ENCODE measurements at places on chromosomes 3 and 15.

- DNase-seq, result no peak
These were observed 133.2 kb downstream of the PDE8A start for GRCh38 chr15:85114886-85115285.

DNA sequence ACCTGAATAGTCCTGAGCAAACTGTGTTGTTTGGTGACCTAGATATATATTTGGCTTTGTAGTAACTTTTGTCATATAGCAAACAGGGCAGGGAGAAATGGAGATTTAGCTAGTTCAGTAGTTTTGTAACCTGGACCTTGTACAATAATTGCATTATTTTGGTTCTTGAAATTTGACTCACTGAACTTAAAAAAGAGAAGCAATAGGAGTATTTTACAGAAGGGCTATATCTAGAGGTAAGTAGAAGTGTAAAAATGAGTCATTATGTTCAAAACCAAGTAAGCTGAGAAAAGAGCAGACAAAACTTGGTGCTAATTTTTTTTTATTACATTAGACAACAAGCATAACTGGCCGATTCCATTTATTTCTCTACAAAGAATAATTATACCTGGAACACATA is 505.4 kb downstream of the ZIC1 start:
- DNase-seq, result no peak

- no peak for DNase-seq
These were observed 29.0 kb downstream of the ANP32A start for GRCh38 chr15:68791431-68792283.

DNA sequence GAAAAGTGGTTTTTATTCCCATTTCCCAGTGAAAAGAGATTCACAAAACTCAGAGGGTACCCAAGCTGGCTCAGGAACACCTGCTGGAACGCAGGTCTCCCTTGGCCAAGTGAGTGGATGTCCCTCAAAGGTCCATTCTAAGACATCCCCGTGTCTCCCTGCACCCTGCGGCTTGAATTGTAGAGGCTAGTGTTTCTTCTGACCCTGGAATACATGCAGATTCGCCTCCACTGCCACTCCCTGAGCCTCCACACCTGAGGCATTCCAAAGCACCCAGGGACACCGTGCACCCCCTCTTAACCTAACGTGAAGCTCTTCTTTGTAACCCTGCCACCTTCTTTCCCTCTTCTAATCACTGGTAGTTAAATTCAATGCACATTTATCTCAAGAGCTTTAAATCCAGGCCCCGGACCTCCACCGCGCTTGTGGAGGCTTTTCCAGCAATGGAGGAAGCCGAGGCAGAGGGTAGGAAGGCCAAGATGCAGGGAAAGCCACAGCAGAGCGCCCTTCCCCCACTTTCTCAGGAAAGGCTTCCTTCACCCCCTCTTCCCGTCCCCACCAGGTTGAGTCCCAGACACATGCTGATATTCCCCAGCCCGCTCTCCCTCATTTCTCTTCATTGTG is 590 bp upstream of the ITGA11 start:
- DNase-seq, result no peak

GRCh38 chr3:196962930-196963630 is 5.6 kb downstream of the PIGZ start:
- DNase-seq, result no peak

DNA sequence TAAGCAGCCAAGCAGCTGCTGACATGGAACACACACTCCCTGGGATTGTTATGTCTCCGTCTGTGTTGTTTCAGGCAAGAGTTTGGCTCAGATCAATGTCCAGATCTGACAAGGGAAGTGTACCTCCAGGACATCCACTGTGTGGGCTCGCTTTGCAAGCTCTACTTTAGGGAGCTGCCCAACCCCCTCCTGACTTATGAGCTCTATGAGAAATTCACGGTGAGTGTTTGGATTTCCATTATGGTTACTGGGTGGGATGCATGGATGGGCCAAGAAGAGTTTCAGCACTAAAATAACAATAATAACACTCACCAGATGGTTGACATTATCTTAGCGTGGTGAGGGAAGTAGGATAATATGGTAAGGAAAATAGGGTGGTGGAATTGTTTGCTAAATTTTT is 74.1 kb downstream of the ARHGAP31 start:
- no peak for DNase-seq

DNA sequence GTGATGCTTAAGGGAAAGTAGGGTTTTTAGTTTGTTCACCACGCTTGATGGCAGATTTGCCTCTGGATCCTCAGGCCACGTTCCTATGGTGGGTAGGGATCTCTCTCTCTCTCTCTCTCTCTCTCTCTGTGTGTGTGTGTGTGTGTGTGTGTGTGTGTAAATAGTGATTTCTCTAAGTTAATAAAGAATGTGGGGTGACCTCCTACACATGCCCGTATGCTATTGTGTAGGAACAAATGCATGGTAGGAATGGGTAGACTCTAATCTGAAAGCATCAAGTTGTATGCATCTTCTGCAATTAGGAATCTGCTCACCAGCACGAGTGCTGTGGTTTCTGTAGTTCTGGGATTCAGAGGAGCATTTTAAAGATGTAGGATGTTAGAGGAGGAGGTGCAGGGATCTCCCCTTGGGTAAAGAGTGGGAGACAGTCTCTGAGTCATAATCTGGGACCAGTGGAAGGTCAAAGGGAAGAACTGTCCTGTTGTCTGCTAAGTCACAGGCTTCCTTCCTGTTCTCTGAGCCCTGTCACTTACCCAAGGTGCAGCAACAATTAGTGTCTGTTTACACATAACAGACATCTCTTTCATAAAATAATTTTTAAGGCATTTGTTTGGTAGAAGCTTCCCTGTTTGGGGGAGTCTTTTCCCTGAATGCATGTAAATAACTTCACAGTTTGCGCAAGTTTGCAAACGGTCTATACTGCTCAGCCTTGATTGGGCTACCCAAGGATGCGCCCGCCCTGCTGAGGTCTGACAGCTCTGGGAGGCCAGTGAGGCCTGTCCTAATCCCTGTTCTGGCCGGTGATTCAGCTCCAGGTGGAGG is 139.8 kb downstream of the IGF1R start:
- no peak for DNase-seq

- DNase-seq, result no peak
These were observed 27.7 kb downstream of the HLTF start for GRCh38 chr3:149058602-149059001.

- DNase-seq, result peak; percentile 60
These were observed 18.4 kb downstream of the ITGA11 start for GRCh38 chr15:68413363-68414205.

- DNase-seq, result no peak
These were observed 92.3 kb upstream of the TLE3 start for GRCh38 chr15:70189826-70190695.

- no peak for DNase-seq
These were observed 40.9 kb downstream of the CPN2 start for GRCh38 chr3:194310060-194310835.

GRCh38 chr3:128081226-128081625 is 29.0 kb downstream of the SEC61A1 start:
- no peak for DNase-seq

DNA sequence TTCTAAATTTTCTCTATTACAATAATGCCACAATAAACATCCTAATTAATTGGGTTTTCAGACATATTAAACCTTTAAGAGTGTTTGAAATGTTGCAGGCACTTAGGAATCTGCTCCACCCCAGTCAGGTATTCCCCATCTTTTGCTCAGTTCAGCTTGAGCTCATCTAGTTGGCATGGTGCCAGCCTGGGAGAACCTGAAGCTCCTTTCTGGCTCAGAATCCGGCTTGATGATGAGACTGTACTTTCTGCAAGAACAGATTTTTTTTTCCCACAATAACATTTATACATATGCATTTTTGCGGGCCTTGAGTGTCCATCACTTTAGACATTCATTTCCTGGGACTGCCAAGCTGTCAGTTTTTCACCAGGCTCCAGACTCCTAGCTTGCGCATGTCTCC is 7.7 kb upstream of the OXSR1 start:
- no peak for DNase-seq

- DNase-seq, result no peak
These were observed 84.5 kb upstream of the C3orf80 start for GRCh38 chr3:160140756-160141155.

DNA sequence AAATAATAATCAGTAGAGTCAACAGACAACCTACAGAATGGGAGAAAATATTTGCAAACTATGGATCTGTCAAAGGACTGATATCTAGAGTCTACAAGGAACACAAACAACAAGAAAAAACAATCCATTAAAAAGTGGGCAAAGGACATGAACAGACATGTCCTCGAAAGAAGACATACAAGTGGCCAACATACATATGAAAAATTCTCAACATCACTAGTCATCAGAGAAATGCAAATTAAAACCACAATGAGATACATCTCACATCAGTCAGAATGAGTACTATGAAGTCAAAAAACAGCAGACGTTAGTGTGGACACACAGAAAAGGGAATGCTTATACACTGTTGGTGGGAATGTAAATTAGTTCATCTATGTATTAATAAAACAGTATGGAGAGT is 33.7 kb downstream of the SLC2A2 start:
- peak; percentile 79 for DNase-seq

DNA sequence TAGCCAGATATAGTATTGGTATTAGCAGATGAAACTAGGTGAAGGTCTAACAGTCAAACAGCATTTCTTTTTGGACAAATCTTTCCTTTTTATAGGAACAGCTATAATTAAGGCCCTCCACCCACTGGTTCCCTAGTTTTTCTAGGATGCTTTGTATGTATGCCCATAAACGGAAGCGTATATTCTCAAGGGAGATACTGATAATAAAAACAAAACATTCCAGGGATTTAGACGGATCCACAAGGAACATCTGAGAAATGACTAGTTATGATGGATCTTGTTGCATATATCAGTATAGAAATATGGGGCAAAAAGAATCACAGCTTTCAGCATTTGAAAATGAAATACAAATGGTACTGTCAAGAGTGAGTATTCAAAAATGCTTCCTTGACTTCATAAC is 22.5 kb downstream of the LRRC28 start:
- no peak for DNase-seq

- DNase-seq, result no peak
These were observed 739.9 kb upstream of the NR2F2 start for GRCh38 chr15:95590533-95591044.

DNA sequence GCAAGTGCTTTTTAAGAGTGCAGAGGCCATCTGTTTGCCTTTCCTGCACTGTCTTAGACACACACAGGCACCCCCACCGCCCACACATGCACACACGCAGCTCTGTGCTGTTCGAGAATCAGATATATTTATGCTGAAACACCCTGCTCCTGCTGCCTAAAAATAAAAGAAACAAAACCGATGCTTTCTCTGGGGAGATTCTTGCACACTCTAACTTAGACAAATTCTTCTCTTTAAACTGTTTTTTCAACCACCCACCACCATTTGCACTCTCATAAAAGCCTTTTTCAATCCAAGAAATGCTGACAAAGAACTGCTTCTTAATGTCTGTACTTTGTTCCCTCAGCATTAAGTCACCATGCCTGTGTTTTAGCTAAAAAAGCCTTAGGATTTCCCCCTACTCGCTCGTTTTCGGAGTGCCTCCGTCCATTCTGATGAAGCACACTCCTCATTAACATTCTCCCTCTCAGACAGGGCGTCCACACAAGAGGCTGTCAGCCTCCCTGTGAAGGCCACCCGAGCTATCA is 26.2 kb downstream of the SLC12A8 start:
- DNase-seq, result peak; percentile 45

GRCh38 chr3:72271923-72272322 is 487.0 kb upstream of the PROK2 start:
- no peak for DNase-seq

GRCh38 chr3:149647285-149647684 is 10.5 kb downstream of the WWTR1 start:
- no peak for DNase-seq

GRCh38 chr3:162370141-162370540 is 873.5 kb downstream of the OTOL1 start:
- DNase-seq, result no peak

GRCh38 chr15:101200181-101200580 is 51.7 kb downstream of the CHSY1 start:
- no peak for DNase-seq

- no peak for DNase-seq
These were observed 16.2 kb downstream of the ANKUB1 start for GRCh38 chr3:149776170-149776569.

GRCh38 chr15:29270169-29270955 is 740 bp upstream of the NSMCE3 start:
- DNase-seq, result peak; percentile 91

- no peak for DNase-seq
These were observed 116.1 kb downstream of the FAM43A start for GRCh38 chr3:194801461-194802432.

- peak; percentile 35 for DNase-seq
These were observed 143.6 kb upstream of the UBE2E1 start for GRCh38 chr3:23662079-23662617.

- peak; percentile 74 for DNase-seq
These were observed 24.1 kb upstream of the MRPL3 start for GRCh38 chr3:131526801-131527347.

DNA sequence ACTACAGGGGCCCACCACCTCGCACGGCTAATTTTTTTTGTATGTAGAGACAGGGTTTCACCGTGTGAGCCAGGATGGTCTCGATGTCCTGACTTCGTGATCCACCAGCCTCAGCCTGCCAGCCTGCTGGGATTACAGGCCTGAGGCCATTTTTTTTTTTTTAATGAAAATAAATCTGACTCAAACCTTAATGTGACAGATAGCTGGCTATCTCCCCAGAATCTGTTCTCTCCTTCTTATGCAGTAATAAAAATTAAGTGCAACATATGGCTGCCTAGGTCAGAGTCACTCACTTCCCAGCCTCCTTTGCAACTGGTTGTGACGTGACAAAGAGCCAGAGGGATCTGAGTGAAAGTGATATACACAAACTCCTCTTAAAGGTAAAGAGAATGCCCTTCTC is 53.0 kb downstream of the ZNF148 start:
- DNase-seq, result peak; percentile 90

GRCh38 chr15:35912196-35912595 is 366.2 kb upstream of the DPH6 start:
- no peak for DNase-seq

- DNase-seq, result no peak
These were observed 58.5 kb downstream of the HRH1 start for GRCh38 chr3:11212784-11213183.

DNA sequence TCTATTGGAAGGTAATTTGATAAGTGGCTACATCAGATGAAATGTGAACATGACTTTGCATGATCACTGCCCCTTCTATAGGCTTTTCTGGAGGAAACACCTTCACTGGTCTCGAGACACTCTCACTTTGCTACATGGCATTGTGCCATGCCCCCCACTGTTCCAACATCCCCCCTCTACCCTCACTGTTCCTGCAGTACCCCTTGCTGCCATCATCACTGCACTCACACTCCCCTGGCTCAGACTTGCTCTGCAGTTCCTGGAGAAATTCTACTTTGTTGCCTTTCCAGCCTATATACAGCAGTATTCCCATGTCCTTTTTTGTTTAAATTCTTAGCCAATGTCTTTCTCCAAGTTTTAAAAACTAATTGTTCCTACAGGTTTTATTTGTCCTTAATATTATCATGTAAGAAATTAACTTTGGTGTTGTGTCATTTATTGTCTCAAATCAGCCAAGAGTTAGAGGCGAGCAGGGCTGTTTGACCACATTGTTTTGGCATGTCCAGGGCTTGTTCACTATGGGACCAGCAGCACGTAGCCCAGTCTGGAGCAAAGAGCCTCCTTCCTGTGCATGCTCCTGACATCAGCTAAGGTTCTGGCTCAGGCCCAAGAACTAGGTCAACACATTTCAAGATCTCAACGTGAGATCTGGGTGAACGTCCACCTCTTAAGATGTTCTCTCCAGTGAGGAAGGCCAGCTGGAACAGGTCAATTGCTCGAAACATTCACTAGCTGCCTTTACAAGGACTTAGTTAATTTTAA is 246.4 kb downstream of the SLC9A9 start:
- DNase-seq, result peak; percentile 2

All from fibroblast of skin of abdomen (primary cell).